Stimulated activated CD8-positive, alpha-beta memory T cell treated with anti-CD3 and anti-CD28 coated beads, Interleukin-15, amount 100 ng/mL, for 4 hours (primary cell): ENCODE measurements at places on chromosomes 2 and 18.

DNA sequence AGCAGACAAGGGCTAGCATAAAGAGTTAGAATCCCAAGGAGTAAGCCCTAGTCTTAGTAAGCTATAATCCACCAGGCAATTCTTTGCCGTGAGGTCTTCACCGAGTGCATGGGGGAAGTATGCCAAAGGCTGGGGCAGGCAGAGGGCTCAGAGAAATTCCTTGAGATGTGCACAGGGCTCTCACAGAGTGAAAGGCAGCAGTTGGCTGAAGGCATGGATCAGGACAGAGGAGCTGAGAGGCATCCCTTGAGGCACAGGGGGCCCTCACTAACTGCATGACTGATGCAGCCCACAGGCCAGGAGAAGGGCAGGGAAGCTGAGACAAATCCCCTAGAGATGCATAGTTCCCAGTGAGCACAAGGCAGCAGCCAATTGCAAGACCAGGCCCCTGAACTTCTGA lies 34.1 kb downstream of the PTH2R start:
- no peak for DNase-seq

GRCh38 chr2:212124598-212124997 lies 414.0 kb downstream of the ERBB4 start:
- DNase-seq, result no peak

DNA sequence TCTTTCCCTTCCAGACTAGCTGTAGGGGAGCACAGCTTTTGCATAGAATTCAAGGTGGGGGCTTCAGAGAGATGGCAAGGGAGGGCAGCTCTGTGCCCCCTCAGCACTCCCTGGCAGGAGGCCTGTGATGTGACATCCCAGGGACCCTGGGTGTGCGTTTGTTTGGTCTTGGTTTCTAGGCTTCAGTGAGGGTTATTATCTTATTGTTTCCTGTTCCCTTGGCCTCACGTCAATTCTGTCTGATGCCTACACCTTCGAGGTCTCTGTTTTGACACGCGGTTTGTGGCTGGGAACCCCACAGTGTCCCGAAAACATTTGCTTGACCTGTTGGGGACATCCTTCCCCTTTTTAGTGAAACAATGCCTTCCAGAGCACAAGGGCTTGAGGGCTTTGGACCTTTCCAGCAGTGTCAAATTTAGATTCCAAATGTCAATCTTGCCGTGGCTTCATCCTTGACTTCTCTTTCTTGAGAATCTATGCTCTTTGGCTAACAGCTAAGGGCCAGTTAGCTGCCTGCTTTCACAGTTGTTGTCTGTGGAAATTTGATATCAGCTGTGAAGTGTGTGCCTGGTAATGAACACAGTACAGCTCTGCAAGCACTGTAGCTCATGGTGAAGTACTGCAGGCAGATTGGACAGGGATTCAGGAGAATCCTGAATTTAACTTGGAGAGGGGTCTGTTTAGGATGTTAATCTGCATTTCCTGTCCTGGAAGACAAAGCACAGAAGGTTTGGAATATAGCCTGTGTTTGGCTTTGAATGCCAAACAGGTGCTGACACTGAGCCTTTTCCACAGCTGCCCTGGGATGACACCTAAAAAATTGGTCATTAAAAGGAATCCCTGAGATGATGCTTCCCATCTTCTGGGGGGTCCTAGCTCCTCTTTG lies 108.2 kb upstream of the CXCR4 start:
- DNase-seq, result no peak

DNA sequence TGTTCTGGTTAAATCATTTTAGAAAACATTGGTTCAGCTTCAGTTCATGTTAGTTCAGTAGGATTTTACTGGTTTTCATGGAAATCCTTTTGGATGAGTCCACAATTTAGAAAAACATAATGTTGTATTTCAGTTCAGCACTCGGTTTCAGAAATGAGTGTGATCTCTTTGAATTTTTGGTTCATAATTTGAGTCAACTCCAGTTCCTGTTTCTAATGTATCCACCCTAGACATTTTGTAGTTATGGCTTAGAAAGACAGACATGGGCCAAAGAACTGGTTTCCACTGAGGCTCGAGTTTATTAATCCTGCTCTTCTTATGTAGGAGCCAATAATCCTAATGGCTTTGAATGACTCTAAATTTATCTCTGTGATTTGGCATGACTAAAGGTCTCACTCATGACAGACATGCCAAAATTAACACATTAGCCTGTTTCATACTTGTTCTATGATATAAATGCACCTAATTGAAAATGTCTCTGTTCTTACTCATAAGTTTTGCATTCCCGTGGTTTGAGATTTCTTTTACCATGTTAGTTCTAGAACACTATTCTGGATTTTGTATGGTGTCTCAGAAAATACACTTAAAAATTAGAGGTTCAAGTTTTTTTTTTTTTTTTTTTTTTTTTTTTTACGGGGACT lies 82.3 kb upstream of the SPRED2 start:
- no peak for DNase-seq

DNA sequence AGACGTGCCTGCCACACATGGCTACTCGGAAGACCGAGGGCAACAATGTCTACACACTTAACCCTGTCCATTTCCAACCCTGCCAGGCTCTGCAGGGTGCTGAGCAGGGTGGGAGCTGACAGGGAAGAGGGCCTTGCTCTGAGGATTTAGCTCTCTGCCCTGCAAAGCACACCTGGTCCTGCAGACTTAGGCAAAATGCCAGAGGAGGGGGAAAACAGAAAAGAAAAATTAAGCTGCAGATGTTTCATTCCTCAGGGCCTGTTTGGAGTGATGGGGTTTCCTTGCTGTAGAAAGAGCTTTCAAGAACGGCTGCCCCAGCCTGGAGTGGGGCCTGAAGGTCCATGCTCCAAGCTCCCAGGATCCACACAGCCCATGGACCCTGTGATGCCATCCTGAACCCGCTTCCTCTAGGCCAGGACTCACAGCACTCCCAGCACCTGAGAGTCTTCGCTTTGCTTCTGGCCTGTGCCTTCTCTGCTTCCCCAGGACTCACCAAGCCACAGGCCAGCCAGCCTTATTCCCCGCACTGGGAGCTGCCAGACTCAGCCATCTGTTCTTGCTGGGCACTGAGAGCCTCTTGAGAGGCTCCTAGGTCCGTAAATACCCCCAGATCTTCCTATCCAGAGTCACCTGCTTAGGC lies 9.1 kb upstream of the TEX51 start:
- DNase-seq, result no peak

- no peak for DNase-seq
These were observed 105.3 kb downstream of the GORASP2 start for GRCh38 chr2:171034315-171034714.

DNA sequence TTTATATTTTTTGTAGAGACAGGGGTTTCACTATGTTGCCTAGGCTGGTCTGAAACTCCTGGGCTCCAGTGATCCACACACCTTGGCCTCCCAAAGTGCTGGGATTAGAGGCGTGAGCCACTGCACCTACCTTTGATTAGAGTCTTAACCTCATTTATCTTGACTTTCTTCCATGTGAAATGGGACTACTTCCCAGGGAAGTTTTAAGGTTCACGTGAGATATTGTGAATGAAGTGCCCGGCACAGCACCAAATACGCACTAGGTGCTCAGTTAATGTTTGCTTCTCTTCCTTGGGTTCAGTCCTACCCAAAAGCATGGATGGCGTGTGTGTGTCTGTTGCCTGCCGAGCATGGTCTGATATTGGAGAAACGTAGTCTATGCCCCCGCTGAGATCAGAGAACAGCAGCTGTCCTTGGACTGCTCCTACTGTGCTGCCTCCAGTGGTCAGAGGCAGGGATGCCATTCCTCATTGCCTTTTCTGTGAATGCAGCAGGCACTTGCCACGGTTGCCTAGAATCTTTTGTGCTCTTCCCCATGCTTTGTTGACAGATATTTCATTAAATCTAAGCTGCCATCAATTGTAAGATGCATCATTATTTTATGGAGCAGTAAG lies 12.3 kb upstream of the TFCP2L1 start:
- no peak for DNase-seq

DNA sequence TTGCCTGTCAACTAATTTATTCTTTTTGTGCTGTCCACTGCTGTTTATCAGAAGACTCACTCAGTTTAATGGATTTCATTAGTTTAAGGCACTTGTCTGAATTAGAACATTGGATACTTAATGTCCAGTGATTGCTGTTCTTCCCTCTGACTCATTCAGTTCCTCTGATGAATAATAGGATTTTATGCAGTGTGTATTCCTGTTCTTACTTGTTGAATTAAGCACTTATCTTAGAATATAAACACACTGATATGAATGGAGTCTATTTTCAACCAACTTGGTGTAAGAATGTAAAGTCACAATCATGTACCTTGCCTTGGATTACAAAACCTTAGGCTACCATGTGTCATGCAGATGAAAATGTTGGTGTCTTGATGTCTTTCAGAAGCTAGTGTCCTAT lies 87.0 kb upstream of the PROKR1 start:
- no peak for DNase-seq

- no peak for DNase-seq
These were observed 1.5 kb downstream of the TTC32 start for GRCh38 chr2:19899985-19900930.

DNA sequence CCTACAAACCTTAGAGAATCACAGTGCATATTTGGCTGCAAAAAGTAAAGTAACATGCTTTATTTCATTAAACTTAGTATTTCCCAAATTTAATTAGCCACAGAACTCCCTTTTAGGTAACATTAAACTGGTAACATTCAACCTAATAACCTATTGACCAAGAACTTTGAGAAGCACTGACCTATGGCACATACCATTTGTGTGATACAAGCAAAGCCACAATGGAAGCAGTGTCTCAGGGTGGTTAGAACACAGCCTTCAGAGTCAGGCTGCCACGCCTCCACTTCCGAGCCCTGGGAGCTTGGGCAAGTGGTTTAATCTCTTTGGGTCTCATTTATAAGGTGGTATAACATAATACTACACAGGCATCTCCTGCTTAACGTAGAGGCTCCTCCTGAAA lies 301.4 kb downstream of the PDE11A start:
- no peak for DNase-seq

DNA sequence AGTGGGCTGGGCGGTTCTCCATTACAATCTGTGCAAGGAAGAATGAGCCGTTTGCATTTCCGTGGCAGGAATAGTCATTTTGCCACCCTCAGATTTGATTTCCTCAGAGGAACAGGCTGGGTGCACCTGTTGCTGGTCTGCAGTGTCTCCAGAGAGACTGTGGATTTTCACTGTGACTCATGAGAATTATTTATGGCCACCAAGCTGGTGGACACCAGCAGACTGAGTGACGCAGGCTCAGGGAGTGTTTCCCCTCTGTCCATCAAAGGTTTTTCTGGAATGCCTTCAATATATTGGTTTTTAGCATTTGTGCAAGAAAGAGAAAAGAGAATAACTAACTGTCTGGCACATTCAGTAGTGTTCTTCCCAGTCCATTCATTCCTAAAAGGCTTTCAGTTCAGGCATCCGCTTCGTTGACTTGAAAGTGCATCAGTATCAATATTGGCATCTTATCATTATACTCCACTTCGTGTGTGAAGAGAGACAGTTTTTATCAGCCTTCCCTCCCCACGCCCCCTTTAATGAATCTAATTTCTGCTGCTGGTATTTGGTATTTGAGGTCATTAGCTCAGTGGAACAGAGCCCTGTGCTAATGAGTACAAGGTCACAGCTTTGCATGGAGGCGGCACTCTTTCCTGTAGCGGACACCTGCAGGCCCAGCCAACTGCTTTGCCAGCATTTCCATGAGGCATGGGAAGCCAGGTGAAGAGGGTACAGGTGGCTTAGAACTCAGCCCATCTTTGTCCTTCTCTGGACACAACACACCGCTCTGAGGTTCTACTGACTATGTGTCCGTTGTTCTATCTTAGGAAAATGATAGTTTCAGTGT lies 39.9 kb downstream of the PRKCE start:
- no peak for DNase-seq

DNA sequence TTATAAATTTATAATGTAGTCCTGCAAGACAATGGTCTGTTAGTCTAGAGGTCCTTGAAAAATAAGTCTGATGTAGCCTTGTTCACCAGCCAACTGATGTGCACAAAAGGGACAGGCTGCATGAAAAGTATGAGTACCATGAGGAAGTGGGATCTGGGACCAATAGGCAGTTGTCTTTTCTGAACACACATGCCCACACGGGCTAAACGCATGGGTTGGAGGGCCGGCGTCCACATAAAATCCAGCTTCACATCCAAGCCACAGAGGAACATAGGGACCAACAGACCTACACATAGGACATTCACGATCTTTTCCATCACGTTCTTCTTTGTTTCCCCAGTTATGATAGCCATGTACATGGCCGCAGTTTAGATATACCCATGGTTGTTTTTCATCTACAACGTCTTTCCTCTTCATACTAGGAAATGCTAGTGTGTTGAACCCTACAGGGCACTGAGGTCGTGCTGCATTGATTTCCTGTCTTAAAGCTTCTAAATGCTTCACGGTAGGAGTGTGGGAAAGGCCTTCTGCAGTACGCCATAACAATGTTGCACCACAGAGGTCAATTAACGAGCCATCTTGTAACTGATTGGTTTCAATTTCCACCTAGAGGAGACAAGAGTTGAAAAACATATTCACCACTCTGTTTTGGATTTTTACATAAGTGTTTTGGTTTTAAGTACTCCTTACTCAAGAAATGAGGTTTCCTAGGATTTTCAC lies 49.4 kb downstream of the PELI1 start:
- DNase-seq, result no peak

GRCh38 chr2:69745035-69745434 lies 3.1 kb downstream of the ANXA4 start:
- no peak for DNase-seq

- no peak for DNase-seq
These were observed 310.6 kb downstream of the GBX2 start for GRCh38 chr2:235857598-235857997.

DNA sequence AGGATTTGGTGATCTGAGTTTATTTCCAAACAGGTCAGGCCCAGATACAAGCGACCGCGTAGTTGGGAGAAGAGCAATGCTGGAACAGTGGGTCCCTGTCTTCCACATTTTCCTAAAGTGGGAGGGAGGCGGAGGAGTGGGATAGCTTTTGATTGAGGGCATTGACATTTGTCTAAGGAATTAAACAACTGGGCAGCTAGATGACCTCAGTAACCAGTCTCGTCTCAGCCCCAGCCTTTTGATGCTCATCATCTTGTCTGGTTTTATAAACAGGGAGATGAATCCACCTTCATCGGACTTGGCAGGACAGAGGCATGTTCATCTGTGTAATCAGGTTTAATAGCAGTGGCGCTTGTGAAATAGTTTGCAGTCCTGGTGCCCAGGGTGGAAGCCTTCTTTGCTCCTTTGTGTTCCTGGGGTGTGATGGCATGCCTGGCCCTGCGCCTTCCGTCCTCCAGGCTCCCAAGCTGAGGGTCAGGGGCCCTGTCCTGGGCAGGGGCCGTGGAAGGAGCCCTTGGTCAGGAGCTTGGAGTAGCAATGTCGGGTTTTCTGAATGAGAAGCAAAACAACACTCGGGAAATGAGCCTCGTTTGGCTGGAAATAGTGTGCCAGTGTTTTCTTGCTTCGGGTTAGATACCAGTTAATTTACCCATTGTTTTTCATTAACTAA lies 193.8 kb downstream of the FAM210A start:
- no peak for DNase-seq

- no peak for DNase-seq
These were observed 37.2 kb upstream of the BIN1 start for GRCh38 chr2:127143841-127144782.

DNA sequence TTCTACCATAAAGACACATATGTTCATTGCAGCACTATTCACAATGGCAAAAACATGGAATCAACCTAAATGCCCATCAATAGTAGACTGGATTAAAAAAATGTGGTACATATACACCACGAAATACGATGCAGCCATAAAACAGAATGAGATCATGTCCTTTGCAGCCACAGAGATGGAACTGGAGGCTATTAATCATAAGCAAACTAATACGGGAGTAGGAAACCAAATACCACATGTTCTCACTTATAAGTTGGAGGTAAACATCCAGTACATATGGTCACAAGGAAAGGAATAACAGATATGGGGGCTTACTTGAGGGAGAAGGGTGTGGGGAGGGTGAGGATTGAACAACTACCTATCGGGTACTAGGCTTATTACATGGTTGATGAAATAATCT lies 7.7 kb downstream of the HMSD start:
- DNase-seq, result no peak
